ENCODE measurements at places on chromosomes 5 and 9.
A peak's percentile ranks its signal among the peaks of the same experiment; 100 is the strongest.

DNA sequence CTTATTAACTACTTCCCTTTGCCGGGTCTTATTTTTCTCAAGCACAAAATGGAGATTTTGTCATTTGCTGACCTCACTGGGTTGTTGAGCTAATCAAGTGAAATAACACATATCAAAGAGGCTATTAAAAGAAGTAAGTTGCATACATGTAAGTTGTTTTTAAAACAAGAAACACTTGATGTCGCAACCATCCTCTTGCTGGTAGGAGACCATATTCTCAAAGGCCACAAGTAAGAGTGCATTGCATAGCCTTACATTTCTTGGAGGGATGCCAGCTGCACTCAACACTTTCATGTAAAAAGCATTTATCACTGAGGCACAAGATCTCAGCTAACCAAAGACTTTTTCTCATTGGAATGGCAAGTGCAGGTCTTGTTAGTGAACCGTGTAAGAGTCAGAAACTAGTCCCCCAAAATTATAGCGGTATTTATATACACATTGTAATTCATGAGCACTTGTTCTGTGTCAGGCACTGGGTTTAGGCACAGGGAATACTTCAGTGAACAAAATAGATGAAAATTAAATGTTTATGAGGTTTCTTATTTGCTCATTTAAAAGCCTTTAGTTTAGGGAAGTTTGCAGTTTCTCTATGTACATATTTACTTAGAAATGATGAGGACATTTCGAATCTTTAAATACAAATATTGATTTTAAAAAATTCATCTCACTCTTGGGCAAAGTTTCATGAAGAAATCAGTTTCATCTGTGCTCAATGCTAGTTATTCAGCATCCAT, 72.0 kb downstream of the ZFAND5 start:
- DNase-seq: no peak

DNA sequence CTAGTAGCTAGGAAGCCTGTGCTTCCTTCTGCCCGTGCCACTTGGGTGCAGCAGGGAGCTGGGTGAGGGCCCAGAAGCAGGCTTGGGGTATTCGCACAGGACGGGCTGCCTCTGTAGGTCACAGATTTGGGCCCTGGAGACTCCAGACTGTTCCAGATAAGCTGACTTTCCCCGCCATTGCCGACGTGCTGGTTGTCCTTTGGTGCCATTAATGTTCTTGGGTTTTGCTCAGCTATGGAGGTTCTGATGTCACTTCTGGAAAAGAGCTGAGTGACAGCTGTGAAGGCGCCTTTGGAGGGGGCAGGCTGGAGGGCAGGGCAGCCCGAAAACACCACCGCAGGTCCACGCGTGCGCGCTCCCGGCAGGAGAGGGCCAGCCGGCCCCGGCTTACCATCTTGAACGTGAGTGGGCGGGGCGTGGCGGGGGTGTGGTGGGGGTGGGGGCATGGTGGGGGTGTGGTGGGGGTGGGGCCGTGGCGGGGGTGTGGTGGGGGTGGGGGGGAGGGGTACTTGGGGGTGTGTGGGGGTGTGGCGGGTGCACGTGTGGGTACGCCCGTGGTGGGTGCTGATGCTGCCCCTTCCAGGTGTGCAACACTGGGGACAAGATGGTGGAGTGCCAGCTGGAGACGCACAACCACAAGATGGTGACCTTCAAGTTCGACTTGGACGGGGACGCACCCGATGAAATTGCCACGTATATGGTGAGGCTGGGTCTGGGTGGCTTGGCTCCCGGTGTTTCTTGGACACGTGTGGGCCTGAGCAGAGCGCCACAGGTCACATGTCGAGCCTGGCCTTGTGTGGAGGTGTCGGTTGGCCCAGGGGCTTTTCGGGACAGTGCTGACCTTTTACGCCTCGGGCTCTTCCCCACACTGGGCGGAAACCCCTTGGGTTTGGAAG, 79.6 kb downstream of the WNK2 start:
- peak; percentile 36 for DNase-seq

- no peak for DNase-seq
Observed at GRCh38 chr5:5533927-5534326, 111.5 kb downstream of the ICE1 start.

GRCh38 chr9:131545003-131545785, at the start of gene PRRT1B:
TSS of gene PRRT1B (plus strand) at chr9:131545523. CDS start at chr9:131545616, 93 bp downstream.
- no peak for DNase-seq

DNA sequence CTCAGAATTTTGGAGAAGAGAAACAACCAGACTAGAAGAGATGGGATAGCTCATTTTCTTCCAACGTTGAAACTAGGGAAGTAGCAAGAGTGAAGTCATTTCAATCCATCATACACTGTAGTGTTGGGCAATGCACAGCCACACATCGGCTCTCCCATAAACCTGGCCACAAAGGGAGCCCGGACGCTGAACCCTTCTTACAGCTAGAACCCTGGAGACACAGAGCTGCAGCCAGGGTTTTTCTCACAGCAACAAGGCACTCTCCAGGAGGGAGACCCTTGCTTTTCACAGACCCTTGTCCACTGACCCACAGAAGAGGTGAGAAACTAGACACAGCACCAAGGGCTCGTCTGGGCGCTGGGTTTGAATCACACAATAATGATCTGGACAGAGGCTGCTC, 101.4 kb upstream of the FSTL4 start:
- no peak for DNase-seq

DNA sequence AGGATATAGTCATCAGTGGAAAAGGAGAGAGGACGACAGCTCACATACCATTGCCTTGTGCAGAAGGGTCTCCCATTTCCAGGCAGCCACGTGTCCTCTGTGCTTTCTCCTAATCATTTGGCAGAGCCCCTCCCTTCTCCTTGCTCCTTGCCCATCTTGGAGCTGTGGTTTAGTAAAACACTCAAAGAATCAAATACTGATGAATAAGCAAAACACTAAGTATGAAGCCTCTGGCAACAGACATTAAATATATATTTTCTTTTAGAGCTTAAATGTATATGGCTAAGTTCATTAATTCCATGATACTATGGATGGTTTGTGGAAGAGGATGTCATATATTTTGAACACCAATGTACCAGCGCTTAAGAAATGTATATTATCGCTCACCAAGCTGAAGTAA, 278.5 kb downstream of the SAXO1 start:
- DNase-seq: no peak
